ENCODE measurements at places on chromosomes 2 and 18.

- DNase-seq, result no peak
Observed at GRCh38 chr2:3857576-3857975, 154.2 kb downstream of the DCDC2C start.

- DNase-seq, result no peak
Observed at GRCh38 chr2:146438246-146438645, 1406.6 kb upstream of the ACVR2A start.

DNA sequence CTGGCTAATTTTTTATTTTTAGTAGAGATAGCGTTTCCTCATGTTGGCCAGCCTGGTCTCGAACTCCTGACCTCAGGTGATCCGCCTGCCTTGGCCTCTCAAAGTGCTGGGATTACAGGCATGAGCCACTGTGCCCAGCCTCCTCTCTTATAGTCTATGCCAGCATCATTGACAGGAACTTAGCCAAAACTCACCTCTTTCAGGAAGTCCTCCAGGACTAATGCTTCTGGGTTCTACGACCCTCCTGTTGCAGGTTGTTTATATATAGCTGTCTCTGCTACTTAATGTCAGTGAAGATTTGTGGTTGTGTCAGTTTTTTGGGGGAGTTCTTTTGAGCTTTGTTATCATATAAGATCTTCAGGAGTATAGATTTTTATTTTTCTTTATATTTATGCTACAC, 112.1 kb upstream of the CDC42EP3 start:
- DNase-seq, result no peak

GRCh38 chr2:229150317-229150716, 120.8 kb downstream of the PID1 start:
- DNase-seq, result no peak

GRCh38 chr18:65091744-65092329, 659.0 kb upstream of the CDH7 start:
- no peak for DNase-seq

DNA sequence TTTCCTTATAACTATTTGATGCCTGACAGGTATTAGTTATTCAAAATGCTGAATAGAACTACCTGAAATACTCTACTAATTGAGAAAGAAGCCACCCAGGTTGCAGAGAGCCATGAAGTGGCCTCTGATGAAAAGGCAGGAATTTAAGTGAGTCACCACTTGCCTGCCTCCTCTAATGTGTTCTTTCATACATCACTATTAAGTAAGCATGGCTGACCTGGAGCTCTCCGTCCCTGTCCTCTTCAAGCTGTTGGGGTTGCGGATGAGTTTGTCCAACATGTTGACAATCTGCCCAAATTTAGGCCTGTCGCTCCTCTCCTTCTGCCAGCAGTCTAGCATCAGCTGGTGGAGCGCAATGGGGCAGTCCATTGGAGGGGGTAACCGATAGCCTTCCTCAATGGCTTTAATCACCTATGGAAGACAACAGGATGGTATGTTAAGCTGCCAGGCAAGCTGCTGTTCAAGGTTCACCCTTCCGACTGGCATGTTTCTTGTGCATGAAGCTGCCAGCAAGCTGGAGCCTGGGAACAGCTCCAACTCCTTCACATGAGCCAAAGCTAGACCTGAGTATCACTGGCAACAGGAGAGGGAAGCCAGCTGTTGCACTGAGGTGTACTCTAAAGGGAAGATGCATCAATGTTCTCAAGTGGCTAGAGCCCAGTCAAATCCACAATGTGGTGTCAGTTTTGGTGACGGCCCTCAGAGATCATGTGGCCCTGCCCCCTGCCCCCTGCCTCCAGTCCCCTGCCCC, 142.2 kb downstream of the EPHA4 start:
- no peak for DNase-seq

- no peak for DNase-seq
Observed at GRCh38 chr2:25078170-25079049, 36.5 kb downstream of the EFR3B start.

DNA sequence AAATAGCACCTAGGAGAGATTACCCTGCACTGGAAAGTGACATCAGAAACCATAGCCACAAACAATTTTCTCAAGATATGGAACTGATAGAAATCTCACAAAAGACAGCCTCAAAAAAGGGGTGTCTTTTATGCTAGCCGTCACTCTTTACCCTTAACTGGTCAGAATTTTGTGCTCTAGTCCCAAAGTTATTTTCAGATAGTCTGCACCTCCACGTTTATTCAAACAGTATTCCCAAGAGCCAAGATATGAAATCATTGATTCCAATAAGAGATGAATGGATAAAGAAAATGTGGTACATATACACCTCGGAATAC, 23.5 kb upstream of the PMAIP1 start:
- no peak for DNase-seq

GRCh38 chr2:27988306-27988705, 97.8 kb downstream of the BABAM2 start:
- no peak for DNase-seq

GRCh38 chr2:150931451-150931850, 330.2 kb downstream of the RBM43 start:
- DNase-seq, result no peak
